ENCODE measurements at places on chromosomes 5 and 9.

DNA sequence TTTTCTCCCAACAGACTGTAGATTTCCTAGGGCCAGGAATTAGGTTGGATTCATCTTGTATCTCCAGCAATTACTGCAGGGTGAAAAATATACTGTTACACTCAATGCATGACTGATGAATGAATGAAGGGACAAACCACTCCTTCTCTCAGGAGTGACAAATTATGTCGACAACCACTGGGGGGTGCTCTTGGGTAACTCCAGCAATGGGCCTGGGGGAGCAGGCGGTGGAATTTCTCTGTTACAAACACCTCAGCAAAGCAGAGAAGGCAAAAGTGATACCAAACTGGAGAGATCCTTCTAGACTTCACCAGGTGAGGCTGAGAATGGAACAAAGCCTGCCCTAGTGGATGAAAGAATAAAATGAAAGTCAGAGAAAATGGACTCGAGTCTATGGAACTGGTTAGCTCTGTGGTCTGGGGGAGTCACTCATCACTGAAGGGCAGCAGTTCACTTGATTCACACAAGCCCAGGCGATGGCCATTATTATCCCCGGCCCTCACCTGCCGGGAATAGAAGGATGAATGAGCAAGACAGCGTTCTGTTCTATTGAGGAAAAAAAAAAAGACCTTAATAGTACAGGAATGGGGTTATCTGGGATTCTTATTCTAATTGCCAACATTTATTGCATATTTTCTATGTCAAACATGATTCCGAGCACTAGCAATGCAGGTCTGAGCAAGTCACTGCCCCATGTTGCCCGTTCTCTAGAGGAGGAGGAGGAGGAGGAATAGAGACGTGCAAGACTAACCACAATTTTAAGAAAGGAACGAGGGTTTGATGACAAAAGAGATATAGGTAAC, 341.1 kb downstream of the ASTN2 start:
- DNase-seq, result no peak

DNA sequence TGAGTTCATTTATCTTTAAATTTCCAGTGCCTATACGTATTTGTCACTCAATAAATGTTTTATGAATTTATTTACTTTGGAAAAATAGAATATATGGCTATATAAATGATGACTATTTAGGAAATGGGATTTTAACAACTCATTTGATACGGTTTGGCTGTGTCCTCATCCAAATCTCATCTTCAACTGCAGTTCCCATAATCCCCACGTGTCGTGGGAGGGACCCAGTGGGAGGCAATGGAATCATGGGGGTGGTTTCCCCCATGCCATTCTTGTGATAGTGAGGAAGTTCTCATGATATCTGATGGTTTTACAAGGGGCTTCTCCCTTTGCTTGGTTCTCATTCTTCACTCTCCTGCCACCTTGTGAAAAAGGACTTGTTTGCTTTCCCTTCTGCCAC, 187.6 kb upstream of the EFNA5 start:
- DNase-seq, result no peak

DNA sequence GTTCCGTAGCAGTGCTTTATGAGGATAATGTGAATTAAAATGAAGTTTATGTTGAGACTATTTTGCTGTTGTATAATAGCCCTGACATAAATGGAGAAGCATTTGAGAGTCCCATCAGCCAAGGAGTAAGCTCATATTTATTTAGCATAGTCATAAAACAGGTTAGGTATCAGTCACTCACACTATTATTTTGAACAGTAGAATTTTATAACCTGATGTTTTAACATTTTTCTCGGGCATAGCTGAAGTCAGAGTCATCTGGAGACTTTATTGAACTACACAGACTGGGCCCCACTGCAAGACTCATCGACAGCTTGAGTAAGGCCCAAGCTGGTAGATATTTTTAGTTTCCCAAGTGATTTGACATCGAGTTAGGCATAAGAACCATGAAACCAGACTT, 620.3 kb upstream of the WWC1 start:
- no peak for DNase-seq

DNA sequence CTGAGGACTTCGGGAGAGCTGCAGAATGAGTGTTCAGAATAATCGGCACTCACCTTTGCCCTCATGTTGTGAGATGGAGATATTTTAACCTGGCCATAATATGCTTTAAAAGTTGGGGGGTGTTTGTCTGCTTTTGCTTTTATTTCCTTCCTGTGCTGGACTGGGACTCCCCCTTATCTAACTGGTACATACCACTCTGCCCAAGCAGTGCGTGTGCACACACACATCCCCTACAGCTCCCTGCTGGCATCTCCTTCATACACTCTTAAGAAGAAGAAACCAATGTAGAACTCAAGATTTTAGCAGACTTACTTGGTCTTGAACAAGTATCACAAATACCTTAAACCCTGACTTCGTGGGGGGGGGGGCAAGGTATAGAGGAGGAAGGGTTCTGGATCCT, 146.2 kb upstream of the DMRT1 start:
- DNase-seq, result no peak

DNA sequence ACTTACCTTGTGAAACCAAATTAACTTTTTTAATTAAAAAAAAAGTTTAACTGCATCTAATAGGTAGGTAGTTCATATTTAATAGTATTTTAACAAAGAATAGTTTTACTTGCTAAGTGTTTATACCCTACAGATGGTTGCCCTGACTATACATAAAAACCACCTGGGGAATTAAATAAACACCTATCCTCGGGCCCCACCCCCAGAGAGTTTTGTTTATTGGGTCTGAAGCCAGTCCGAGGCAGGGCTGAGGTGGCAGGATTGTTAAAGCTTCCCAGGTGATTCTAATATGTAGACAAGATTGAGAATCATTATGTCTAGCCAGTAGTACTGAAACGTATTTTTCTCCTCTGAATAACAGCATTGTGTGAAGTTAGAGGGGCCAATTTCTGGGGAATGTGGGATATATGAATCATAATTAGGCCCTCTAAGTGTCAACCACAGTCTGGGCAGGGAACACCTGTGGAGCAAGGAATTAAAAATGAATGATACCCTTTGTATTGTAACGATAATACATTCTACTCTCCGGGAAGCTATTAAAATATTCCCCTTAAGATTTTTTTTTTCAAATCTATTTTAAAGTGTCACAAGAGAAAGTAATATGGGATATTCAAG, 5.6 kb upstream of the PAM start:
- no peak for DNase-seq

DNA sequence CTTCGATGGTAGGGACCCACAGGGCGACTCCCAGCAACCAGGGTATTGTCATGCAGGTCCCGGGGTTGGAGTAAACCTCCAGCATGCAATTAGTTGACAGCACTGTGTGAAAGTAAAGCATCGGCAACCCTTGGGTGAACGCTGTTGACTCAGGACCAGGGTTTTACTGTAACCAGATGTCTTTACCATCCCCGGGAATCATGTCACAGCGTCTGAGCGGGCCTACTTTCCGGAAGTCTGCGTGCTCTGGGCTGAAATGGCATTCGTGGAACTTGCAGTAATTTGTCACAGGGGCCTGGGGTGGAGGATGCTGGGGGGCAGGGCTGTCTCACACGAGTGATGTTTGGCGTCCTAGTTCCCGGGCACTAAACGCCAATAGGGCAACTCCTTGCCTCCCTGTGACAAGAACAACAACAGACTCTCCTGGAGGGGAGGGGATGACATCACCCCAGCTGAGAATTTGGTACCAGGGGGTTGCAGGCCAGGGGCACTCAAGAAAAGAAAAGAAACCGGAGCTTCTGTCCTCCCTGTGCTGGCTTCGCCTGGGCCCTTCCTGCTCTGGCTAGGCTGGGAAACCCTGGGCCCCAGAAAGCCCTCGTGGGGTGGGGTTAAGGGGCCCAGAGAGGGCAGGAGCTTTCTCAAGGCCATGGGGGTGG, 10.1 kb upstream of the UBAC1 start:
- no peak for DNase-seq

- no peak for DNase-seq
Measured at GRCh38 chr9:116555119-116555518, 132.0 kb upstream of the TRIM32 start.

DNA sequence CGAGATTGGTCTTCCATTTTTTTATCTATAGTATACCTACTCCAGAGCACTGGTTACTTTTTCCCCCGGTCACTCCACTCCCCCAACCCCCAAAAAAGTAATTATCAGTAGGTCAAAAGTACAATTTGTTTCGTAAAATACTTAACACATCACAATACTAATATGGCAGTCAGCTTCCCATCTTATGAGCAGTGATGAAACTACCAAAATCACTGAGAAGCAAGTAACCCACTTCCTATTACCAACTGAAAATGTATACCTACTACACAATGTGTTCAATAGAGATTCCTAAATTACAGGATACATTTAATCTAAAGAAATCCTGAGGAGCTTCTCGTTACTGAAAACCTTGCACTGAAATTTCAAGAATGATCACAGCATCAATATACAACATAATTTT, 1.9 kb downstream of the CERT1 start:
- DNase-seq, result no peak

DNA sequence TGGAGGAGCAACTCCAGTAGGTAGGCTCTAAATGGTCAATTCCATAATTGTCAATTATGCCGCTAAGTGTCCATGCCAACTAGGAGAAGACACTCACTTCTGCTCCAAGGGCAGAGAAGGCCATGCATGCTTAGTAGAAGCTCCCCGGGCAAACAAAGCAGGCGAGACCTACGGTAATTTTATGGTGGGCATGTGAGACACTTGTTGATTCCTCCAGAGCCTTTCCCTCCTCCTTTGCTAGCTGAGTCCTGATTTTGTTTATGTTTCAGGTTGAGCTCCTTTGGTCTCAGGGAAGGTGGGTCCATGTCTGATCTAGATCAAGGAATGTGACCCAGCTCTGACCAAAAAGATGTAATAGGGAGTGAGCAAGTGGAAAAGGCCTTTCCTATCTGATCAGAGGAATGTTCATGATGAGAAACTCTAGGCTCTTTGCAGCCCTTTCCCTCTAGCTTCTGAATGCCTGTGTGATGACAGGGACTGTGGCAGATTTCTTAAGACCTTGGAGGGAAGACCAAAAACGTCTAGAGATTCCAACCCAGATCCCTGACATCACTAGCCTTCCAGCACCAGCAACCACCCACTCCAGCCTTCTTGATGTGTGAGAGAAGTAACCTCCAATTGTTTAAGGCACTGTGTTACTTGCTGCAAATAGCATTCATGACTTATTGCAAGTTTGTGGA, 7.7 kb upstream of the CPEB4 start:
- DNase-seq, result no peak

DNA sequence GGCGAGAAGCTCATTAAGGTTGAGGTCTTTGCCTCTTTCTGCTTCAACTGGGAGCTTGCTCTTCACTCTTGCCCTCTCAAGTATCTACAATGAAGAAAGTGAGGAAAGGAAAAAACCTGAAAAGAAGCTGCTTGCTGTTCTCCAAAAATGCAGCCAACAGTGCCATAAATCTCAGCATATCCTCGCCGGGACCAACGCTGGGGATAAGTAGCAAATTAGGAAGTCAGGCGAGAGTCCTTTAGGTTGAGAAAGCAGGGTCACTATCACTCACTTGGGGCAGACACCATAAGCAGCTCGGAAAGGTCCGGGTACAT, 399 bp downstream of the NUP155 start:
- DNase-seq, result no peak

DNA sequence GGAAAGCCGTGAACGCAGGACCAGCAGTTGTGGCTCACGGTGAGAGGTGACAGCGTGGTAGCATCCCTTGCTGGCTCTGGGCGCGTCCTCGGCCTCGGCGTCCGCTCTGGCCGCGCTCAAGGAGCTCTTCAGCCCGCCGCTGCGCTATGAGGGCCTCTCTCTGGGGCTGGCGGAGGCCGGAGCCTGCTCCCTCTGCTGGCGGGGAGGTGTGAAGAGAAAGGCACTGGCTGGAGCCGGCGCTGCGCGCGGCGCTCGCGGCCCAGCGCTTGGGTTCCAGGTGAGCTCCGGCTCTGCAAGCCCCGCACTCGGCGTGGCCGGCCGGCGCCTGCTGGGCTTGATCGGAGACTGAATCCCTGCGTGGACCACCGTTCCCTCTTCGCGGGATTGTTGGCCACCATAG, 705.6 kb downstream of the SEMA5A start:
- DNase-seq, result no peak

DNA sequence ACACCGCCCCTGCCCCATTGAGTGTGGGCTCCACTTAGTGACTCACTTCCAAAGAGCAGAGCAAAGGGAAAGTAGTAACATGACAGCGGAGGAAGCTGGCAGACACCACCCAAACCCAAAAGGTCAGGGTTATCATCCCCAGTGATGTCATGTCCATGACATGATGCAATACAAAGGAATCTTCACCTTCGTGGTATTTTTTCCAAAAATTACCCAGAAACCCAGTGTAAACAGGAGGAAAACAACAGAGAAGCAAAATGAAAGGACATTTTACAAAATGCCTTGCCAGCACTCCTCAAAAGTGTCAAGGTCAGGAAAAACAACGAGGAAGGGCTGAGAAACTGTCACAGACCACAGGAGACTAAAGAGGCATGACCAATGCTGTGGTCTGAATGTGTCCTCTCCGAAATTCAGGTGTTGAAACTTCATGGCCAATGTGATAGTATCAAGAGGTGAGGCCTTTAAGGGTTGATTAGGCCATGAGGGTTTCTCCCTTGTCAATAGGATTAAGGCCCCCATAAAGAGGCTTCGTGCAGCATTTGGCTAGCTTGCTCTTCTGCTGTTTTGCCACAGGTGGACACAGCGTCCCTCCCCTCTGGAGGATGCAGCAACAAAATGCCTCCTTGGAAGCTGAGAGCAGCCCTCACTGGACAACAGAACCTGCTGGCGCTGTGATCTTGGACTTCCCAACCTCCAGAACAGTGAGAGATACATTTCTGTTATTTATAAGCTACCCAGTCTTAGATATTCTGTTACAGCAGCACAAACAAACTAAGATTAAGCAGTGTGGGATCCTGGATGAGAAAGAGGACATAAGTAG, 30.5 kb upstream of the MED10 start:
- no peak for DNase-seq

GRCh38 chr9:130868230-130868629, 28.4 kb downstream of the QRFP start:
- no peak for DNase-seq

- DNase-seq, result no peak
Measured at GRCh38 chr5:159451197-159452052, 121.1 kb upstream of the IL12B start.

- DNase-seq, result no peak
Measured at GRCh38 chr5:95615164-95615467, 4.8 kb upstream of the GPR150 start.

DNA sequence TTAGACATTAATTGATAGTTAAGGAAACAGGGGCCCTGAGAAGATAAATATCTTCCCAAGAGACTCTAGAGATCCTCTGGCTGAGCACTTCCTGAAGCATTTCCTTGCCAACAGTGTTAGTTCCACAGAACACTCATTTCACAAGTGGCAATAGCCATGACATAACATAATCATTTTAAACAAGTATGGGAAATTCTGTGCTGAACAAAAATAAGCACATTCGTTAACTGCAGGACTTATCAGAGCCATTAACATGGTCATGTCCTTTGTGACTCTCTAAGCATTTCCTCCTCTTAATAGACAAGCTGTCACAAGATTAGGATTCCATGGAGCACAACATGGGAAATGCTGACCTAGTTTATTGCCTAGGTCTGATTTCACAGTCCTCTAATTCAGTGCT, 184.9 kb downstream of the SNX18 start:
- no peak for DNase-seq

DNA sequence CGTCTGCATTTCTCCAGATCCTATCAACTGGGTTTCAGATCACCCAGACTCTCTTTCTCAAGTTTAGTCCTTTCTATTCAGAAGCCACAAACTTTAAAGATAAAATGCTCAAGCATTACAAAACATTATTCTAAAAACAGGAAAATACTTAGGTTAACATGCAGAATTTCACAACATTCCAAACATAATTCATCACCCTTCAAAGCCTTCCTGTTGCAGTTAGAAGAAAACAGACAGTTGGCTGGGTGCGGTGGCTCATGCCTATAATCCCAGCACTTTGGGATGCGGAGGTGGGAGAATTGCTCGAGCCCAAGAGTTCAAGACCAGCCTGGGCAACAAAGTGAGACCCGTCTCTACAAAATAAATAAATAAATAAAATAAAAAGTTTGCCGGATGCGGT, 7.7 kb upstream of the OCLN start:
- DNase-seq, result no peak

Measured in stimulated activated naive CD4-positive, alpha-beta T cell treated with Interleukin-2 at 50 U/mL for 16 hours (primary cell).